ENCODE measurements at places on chromosomes 5 and 9.

DNA sequence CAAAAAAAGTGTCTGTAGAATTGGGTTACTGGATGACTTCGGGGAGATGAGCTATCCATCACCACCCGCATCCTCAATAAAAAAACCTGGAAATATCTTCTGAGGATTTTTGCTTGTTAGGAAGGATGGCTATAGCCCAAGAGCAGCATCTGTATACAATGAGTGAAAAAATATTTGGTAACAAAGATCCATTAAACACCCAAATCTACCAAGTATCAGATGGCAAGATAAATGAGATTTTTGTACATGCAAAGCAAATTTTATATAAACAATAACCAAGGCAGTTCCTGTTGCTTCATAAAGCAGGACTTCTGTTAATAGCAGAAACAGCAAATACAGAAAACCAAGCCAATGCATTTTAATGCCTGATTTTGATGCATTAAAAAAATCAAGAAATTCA, 166.6 kb downstream of the SLC28A3 start:
- no peak for DNase-seq

GRCh38 chr5:31688515-31689092, 49.7 kb downstream of the PDZD2 start:
- no peak for DNase-seq

DNA sequence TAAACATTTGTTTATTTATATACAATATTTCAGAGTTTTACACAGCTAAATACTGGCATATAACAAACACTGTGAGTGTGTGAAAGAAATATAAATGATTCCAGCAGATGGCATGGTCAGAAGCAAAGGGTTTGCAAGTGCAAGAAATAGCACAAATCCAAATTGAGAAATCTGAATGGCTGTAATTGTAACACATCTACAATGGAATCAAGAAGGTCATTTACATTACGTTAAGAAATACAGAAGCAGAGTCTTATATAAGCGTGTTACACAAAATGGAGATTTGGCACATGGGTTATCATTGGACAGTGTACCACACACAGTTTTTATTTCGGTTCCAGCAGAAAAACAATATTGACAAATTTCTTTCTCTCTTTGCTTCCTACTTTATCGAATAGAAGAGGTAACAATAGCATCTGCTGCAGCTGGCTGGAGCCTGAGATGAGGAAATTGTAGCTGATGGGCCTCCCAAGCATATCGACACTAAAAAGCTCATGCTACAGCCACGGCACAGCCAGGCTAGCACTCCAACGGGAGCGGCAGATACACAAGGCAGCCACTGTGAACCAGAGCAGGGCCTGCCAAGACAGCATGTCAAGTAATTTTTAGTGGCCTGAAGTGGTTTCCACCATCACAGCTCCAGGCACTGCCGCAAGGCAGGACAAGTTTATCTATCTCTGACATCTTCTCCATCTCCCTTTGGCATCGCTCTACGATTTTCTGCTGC, 564.6 kb upstream of the DMAC1 start:
- DNase-seq, result peak; percentile 47

DNA sequence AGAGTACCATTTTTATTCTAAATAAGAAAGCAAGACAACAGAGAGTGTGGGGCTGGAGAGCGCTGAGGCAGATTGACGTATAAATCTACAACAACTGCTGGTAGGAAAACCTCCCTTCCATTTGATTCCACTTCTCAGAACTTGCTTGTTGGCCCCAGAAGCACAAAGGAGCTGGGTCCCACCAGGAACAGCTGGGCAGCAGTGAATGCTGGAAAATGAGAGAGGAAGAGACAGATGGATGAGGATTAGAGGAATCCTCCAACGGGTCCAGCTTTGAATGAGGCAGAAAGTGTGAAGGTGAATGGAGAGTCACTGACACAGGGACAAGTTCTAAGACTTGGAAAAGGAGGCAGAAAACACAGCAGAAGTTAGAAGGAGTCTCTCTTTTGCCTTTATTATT, 14.8 kb downstream of the TAS2R1 start:
- DNase-seq, result no peak

DNA sequence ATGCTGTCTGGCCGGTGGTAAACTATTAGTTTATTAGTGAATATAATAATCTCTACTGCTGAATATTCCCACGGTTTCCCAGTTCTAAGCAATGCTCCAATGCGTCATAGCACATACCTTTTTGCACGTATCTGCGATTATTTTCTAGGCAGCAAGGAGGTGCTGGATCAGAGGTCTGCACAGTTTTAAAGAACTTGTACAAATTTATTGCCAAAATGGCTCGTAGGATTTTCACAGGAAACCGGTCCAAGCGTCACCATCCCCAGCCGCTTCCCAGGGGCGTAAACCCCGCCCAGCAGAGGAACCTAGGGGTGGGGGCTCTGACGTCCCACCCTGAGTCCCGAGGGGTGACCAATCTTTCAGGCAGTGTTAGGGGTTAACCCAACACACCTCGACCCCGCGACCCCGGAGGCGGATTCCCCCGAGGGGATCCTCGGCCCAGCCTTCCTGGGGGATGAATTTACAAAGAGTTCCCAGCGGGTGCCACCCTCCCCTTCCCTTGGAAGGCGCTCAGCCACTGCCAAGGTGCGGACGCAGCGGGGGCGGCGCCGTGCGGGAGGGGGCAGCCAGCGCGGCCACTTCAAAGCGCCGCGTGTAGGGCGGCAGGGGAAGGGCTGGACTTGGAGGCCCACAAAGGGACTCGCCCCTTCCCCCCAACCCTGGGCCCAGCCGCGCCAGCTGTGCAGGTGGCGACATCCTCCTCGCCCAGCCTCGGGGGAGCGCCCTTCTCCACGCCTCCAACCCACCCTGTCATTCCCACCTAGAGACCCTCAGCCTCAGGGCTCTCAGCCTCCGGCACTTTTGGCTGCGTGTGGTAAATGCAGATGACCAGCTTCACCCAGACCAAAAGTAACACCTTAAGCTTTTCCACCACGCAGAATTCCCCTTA, 43.5 kb upstream of the TCF7 start:
- DNase-seq, result no peak

- no peak for DNase-seq
These were observed 1.3 kb upstream of the FBLL1 start for GRCh38 chr5:168527756-168528295.

DNA sequence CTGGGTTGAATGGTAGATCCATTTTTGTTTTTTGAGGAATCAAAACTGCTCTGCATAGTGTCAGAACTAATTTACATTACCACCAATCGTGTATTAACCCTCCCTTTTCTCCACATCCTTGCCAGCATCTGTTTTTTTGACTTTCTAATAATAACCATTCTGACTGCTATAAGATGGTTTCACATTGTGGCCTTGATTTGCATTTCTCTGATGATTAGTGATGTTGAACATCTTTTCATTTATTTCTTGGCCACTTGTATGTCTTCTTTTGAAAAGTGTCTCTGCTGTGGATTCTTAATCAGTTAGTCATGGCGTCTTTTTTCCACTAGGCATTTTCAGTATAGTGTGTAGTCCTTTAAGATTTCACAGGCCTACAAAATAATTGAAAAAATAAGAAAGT, 2144.3 kb upstream of the C9orf72 start:
- no peak for DNase-seq

DNA sequence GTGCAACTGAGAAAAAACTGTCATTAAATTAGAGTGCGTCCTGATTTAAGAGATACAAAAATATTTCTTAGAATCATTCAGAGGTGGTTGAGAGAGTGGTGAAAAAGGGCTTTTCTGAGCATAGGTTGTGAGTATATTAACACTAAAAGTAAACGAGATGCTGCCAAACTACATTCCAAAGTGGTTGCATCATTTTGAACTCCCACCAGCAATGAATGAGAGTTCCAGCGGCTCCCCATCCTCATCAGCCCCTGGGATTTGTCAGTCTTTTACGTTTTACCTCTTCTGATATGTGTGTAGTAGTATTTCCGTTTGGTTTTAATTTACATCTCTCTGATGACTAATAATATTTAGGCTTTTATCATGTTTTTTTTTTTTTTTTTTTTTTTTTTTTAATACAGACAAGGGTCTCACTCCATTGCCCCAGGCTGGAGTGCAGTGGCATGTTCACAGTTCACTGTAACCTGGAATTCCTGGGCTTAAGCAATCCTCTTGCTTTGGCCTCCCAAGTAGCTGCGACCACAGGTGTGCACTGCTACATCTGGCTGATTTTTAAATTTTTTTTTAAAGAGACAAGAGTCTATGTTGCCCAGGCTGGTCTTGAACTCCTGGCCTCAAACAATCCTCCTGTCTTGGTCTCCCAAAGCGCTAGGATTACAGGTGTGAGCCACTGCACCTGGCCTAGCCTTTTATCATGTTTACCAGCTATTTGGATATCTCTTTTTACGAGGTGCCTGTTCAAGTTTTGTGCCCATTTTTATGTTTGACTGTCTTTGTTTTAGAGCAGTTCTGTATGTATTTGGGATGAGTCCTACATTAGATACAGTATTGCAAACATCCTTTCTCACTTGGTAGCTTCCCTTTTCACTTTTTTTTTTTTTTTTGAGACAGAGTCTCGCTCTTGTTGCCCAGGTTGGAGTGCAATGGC, 17.0 kb downstream of the PRRT1B start:
- no peak for DNase-seq

- DNase-seq, result no peak
These were observed 70.7 kb downstream of the SUSD1 start for GRCh38 chr9:112104401-112104800.

DNA sequence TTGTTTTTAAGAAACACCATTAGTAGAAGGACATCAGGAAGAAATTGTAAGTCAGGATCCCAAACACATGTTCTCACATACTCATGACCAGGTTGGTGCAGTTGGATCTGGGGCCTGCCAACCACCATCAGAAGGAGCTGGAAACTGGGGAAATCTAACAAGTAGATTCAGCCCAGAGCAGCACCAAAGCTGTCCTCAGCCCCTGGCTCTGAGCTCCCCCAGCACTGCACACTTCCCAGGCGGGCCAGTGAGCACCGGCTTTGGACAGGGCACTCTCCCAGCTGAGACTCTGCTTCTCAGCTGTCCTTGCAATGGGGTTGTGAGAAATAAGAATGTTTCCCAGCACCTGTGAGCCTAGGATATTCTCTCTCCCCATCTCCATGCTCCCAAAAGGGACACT, 162.5 kb downstream of the PAX5 start:
- no peak for DNase-seq

GRCh38 chr5:456351-457194, 13.6 kb downstream of the EXOC3 start:
- no peak for DNase-seq

GRCh38 chr5:154472871-154473580, 5.0 kb downstream of the HAND1 start:
- no peak for DNase-seq

Data from posterior cingulate gyrus (tissue), 11 donors.